ENCODE measurements at places on chromosomes 7 and 10.

DNA sequence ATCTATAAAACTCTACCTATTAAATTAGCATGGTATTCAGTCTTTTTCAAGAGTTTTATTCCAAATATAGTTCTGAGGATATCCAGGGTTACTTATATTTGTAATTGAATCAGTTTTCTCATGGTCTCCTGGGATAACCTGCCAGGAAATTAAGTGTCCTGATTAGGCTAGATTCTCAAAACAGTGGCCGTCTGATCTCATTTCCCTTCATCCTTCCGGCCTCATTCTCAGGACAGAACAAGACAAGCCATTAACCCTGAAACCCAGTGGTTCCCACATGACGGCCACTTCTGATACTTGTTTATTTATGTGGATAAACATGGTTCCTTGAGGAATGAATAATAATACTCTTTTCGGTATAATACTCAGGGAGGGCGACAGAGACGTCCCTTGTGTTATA lies 417.6 kb upstream of the POT1 start:
- DNase-seq: no peak

- no peak for DNase-seq
Observed at GRCh38 chr10:62396864-62397263, 22.7 kb downstream of the ZNF365 start.

GRCh38 chr10:15237351-15237750 lies 68.9 kb upstream of the NMT2 start:
- no peak for DNase-seq

- no peak for DNase-seq
Observed at GRCh38 chr10:60661637-60662036, 116.6 kb upstream of the CDK1 start.

DNA sequence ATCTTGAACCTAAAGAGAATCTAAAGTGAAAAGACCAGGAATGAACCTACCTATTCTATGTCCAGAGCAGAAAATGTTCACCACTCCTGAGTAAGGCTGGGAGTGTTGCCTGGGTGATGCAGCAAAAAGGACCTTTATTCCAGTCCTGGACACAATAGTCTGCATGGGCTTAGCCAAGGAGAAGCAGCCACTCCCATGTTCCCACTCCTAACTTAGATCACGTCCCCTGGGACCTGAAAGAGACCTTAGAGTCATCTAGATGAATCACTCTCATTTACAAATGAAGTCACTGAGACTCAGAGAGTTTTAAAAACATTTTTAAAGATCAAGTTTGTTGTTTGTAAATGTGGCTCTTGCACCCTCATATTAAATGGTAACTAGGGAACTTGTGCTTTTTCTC lies 763.4 kb downstream of the KCNMA1 start:
- DNase-seq: no peak

GRCh38 chr10:13092291-13093102 lies 7.5 kb upstream of the OPTN start:
- no peak for DNase-seq
